ENCODE measurements at places on chromosomes 3 and 15. TPM values are rescaled to one million over a fixed set of nuclear protein-coding genes. Genes with fewer than 3 reads are reported as not detected.

GRCh38 chr3:101902041-101902440 lies 52.7 kb downstream of the NFKBIZ start:
- DNase-seq, result peak; percentile 92

GRCh38 chr15:39413558-39413957 lies 167.3 kb upstream of the THBS1 start:
- no peak for DNase-seq

Gene CD96
- not detected for total RNA-seq

Gene GLDN
- total RNA-seq, result not detected

Gene THRB
- under 0.01 TPM for total RNA-seq

- no peak for DNase-seq
These were observed 50.2 kb downstream of the TRIM71 start for GRCh38 chr3:32867954-32868353.

DNA sequence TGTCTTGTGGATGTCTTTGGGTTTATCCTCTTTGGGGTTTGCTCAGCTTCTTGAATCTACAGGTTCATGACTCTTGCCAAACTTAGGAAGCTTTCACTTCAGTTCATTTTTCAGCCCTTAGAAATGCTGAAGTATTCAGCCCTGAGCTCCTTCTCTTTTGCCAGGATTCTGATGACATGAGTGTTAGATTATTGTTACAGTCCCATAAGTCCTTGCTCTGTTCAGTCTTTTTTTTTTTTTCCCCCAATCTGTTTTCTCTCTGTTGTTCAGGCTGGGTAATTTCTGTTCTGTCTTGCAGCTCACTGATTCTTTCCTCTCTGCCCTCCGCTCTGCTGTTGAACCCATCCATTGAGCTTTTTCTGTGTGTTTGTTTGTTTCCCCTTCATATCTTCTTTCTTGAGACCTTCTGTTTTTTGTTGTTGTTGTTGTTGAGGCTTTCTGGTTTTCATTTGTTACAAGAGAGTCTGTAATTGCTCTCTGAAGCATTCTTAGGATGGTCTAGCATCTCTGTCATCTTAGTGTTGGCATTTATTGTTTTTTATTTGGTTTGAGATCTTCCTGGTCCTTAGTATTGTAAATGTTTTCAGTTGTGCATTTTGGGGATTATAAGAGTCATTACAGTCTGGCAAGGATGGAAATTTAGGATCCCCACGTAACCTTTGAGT lies 18.4 kb downstream of the LRCH3 start:
- DNase-seq, result no peak

DNA sequence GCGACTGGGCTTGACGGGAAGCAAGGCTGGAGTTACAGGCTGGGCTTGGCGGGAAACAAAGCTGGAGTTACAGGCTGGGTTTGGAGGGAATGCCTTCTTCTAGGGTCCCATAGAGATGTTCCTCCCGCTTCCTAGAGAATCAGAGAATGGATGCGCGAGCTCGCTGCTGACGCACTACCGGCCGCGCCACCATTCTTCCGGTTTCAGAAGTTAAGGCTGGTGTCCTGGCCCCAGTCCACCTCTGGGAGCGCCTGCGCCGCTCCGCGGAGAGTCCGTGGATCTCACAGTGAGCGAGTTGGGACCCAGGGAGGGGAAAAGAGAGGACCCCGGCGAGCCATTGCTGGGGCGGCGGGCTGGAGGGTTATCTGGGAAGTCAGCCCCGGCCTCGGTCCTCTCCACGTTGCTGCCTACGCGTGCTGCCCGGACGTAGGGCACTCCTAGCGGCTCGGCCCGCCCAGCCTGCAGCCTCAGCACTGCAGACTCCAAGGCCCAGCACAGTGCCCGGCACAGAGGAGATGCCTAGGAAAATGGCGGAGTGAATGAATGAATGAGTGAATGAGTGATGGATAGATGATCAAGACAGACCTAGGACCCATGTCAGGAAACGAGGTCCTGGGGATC lies at the start of gene ZNF502:
TSS of gene ZNF502 (plus strand) at position 206 of the 621 bp plus-strand sequence. CDS start 7,602 bp downstream, outside the sequence.
- DNase-seq, result peak; percentile 92

- no peak for DNase-seq
These were observed 844.7 kb downstream of the DIPK2A start for GRCh38 chr3:144816323-144816722.

- peak; percentile 92 for DNase-seq
These were observed 40.5 kb upstream of the B3GNT5 start for GRCh38 chr3:183212565-183212964.
